ENCODE measurements at places on chromosomes 1 and 21.
A peak's percentile ranks its signal among the peaks of the same experiment; 100 is the strongest.

DNA sequence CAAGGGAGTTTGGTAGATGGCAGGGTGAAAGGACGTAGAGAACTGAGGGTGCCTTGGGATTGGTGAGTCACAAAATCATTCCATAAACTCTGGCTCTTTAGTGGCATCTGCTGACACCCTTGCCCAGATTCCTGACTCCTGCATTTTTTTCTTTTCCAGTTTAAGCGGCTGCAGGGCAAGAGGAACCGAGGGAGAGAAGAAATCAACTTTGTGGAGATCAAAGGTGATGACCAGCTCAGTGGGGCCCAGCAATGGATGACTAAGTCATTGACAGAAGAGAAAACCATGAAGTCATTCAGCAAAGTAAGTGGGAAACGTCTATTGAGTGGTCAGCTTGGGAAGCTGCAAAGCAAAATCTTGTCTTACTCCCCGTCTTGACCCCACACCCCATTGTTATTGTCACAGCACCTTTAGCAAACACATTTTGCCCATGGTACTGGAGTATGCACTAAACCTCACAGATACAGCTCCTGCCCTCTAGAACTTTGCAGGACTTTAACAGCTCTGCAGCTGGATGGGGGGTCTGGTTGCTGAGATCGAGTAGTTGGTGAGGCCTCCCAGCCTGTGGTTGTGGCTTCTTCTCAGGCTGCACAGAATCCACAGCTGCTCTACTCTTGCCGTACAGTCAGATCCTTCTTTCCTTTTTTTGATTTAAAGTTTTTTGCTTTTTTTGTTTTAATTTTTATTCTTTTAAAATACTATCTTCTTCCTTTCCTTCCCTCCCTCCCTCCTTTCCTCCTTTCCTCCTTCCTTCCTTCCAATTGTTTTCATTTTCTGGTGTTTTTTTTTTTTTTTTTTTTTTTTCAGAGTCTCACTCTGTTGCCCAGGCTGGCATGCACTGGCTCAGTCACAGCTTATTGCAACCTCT, 21.9 kb downstream of the SH2D2A start:
- no peak for DNase-seq

DNA sequence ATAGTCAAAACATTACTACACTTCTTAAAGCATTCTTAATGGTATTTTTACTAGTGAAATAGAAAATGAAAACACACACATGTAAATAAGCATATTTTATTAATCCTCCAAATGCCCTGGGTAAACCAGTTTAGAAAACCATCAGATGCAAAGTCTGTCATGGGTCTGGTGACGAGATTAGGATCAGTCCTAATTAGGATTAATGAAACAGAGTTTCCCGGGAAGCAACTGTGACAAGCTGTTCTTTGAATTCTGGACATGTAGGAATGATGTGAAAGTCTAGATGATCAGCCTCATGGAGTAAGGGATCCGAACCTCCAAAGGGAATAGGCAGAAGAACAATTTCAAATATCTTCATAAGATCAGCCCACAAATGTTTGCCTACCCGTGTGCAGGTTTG, 250.2 kb downstream of the KIF26B start:
- no peak for DNase-seq

DNA sequence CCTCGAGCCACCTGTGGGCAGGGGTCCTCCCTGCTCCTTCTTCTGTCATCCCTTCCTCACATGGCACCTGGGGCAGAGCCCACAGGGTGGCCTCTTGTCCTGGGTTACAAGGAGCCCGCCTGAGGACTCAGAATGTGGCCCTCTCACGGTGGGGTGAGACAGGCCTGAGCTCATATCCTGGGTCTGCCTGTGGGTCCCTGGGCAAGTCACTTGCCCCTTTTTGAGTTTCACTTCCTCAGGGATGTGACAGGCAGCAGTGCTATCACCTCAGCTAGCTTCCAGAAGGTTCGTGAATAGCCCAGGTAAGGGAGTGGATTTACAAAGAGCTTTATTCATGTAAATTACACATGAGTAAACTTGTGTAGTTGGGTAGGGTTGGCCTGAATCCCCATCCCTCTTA, 33.5 kb downstream of the HTR6 start:
- DNase-seq, result no peak

- no peak for DNase-seq
Observed at GRCh38 chr1:240609527-240610060, 2.4 kb downstream of the GREM2 start.

- no peak for DNase-seq
Observed at GRCh38 chr21:35258521-35258920, 209.4 kb upstream of the RUNX1 start.

DNA sequence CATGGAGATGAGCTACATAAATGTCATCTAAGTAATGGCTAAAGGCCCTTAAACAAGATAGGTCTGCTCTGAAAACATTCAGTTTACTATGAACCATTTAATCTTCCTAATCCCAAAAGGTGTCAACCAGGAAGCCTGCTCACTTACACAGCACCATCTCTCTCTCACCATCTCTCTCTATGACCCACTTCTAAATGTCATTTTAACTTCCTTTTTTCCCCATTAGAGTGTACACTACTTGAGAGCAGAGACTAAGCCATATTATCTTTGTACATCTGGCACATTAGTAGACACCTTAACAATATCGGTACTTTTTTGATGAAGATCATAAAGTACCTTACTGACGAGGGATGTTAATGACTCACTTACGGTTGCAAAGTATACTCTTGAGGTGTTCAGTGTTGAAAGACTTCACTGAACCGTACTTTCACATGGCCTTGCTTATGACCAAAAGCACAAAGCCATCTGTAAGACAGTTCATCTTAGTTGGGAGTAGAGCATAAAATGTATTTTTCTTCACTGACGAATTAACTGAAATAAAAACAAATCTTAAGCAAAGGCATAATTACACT, 25.4 kb downstream of the FBXO42 start:
- no peak for DNase-seq

DNA sequence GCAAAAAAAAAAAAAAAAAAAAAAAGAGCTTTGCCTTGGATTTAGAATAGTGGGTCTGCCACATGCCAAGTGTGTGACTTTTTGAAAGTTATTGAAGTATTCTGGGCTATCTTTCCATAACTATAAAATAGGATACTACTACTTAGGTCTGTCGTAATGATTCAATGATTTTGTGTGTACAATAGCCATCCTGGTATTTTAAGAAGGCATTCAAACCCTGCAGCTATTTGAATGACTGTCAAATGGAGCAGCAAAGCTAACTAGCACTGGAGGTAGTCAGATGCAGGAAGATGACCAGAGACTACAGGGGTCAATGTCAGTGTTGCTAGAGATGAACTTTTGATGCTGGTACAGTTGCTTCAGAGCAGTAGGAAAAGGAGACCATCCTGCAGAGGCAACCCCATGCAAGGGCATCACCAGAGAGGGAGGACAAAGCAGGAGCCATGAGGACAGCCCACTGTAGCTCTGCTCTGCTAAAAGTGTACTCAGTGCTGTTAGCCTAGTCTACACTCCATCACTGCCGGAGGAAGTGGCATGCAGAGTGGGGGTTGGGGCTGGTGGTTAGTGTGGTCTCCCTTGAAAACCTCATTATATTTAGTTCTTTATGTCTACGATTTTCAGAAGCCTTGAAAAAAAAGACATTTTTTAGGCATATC, 29.0 kb downstream of the DUSP10 start:
- DNase-seq, result no peak

DNA sequence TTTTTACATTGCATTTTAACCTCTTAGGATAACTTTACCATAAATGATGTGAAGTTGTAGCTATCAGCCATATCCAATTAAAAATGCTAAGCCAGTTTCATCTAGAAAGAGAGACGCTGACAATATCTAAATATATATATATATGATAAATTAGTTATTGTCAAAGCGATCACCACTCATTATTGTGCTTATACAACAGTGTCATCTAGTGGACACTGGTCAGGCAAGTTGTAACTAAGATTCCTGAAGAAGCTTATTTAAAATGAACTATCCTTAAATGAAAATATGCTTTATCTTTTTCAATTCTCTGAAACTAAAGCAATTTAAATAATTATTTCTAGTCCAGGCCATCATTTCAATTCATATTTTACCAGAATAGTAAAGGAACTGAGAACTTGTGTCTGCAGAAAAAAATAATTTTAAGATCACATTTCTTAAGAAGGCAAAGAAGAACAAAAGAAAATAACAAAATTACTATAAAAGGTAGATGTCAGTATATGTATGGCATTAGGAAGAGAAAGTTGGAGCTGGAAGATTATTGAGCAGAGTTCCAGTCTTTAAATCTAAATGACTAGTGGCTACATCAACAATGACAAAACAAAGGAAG, 193.3 kb upstream of the SNX7 start:
- DNase-seq, result peak; percentile 65

GRCh38 chr1:46686255-46686654, 14.6 kb downstream of the TEX38 start:
- DNase-seq, result no peak

GRCh38 chr1:53715478-53715877, 23.5 kb downstream of the GLIS1 start:
- DNase-seq, result peak; percentile 60

DNA sequence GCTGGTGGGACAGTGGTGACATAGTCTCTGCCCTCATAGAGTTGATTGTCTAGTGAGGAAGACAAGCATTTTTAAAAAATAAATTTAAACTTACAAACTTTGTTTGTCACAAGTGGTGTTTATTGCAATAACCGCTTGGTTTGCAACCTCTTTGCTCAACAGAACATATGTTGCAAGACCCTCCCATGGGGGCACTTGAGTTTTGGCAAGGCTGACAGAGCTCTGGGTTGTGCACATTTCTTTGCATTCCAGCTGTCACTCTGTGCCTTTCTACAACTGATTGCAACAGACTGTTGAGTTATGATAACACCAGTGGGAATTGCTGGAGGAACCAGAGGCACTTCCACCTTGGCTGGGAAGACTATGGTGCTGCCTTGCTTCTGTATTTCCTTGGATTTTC, 58.4 kb downstream of the LAMC2 start:
- DNase-seq, result no peak

DNA sequence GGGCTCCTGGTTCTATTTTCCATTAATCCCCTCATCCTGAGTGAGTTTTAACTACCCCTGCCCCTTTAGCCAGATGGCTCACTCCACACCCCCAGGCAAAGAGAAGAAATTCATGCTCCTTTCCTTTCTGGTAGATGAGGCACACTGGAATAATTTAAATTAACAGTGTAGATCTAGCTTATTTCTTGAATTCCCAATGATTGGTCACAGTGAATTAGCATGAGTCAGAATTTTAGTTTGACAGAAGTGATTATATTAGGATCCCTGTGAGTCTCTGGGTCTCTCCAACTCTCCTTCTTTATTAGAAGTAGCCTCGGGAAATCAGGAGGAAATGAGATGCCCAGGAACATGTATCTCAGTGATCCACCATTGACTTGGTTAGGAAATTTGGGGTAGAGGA, 103.1 kb upstream of the KAZN start:
- no peak for DNase-seq

DNA sequence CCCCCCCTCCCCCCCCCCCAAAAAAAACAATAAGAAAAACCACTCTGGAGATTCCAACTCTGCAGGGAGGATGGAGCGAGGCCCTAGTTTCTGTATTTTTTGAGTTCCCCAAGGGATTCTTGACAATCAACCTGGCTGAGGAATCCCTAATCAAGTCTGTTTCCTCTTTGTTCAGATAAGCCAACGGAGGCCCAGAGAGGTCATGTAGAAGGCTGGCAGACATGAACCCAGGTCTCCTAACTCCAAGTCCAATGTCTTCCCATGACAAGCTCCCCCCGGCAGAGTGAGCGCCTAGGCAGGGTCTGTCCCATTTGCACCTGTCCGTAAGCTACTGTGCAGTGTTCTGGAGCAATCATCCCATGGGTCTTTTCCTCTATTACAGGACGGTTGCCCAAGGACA, 39.5 kb downstream of the LRRC71 start:
- DNase-seq, result no peak

DNA sequence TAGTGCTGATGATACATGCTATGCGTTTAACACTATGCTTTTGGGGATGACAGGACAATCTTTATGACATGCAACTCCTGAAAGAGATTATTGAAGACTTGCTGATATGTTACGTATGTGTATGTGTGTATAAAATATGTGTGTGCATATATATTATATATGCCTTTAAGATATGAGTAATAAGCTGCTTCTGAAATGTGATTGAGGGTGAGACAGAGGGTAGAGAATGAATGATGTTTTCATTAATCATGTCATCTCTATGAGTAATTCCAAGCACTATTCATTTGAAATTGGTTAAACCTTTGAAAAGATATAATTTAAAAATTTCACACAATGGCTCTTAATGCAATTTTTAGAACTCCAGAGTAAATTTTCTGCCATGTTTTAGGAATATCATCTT, 5.8 kb downstream of the BCL9 start:
- DNase-seq, result no peak

- DNase-seq, result no peak
Observed at GRCh38 chr21:45192332-45192731, 95.4 kb downstream of the POFUT2 start.

DNA sequence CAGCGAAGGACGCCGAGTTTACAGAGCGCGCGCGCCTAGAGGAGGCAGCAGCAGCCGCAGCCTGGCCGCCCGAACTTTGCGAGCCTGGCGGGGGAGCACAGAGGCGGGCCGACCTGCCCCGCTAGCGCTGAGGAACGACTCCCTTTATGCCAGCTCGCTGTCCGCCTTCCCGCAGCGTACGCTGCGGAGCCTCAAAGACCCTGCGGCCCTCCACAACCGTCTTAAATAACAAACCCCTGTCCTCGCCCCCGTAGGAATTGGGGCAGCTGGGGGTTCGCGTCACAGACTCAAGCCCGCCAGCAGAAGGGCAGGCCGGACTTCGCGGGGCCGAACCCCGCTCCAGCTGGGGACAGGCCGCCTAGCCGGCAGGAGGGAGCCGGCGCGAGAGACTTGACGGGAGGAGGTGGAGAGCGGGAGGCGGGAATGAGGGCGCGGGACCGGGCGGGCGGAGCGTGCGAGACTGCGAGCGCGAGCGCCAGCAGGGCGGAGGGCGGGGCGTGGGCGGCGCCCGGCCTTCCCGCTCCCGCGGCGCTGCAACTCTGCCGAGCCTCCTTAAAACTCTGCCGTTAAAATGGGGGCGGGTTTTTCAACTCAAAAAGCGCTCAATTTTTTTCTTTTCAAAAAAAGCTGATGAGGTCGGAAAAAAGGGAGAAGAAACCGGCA, 1.8 kb upstream of the CDKN2C start:
- peak; percentile 97 for DNase-seq

DNA sequence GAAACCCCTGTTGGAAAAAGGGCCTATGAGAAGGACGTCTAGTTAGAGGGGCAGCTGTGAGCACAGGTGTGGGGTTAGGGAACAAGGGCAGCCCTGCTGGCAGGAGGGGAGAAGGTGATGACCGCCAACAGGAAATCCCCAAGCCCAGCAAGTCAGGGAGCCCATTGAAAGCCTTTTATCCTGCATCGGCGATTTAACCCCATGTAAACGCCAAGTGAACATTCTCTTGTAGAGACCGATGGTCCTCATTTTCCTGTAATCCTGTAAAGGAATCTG, 1.1 kb upstream of the BSND start:
- no peak for DNase-seq

DNA sequence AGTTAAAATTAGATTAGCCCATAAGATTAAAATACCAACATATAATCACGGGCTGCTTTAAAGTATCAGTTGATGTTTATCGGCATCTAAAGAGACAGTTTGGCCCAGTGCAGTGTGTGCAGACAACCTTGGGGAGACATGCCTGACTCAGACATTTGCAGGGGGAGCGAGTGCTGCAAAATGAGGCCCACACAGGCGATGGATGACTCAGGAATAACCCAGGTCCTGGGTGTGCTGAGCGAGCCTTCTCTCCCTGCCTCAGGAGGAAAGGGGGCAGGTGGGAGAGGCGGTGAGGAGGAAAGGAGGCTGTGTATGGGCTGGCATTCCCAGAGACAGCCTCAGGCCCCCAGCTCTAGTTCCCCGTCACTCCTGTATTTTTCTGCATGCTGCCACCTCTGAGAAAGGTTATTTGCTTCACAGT, 9.0 kb downstream of the SLC9A1 start:
- DNase-seq, result peak; percentile 95
